ENCODE measurements at places on chromosomes 11 and 22.

- no peak for DNase-seq
Observed at GRCh38 chr11:38461751-38462150, 1863.7 kb upstream of the RAG2 start.

DNA sequence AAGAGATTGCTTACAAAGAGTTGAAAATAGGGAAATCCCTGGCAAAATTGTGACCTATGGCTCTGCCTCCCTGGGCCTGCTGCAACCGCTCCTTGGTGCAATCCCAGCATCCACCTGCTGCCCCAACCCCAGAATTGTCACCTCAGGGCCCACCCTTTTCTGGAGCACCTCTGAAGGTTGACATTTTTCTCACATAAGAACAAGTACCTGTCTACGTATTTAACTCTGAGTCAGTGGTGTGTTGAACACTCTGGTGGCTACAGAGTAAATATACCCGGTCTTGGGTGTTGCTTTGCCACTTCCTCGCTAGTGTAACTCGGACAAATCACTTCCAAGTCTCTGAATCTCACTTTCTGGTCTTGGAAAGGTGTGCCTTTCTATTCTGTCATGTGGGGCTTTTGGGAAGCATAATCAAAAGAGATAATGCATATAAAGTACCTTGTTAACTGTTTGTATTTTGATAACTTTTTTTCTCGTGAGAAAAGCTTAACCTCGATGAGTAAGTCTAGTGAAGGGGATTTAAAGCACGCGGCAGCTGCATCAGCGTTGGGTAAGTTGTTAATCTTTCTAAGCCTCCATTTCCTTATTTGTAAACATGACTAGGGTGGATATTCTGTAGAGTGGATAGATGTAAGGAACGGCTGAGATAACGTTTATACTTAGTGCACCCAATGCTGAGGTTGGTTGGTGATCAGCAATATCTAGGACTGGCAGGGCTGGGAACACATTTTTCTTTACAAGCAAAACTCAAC is 881.2 kb downstream of the OPCML start:
- DNase-seq = no peak

DNA sequence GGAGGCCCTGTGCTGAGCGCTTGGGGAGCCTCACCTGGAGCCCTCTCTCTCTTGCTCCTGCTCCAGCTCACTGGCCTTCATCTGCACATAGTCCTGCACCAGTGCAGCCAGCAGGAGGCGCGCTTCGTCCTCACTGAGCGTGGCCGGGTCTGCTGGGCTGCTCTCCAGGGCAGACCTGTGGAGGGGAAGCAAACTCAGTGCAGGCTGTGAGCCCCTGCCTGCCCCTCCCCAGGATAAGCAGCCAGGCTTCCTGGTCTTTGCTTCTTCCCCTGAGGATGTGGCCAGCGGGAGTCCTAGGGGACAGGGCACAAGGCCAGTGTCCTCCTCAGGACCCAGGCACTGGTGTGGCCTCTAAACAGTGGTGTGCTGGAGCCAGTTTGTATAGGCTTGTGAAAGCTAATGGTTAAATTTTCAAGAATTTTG is 2.2 kb downstream of the CALCA start:
- DNase-seq = peak; percentile 23

DNA sequence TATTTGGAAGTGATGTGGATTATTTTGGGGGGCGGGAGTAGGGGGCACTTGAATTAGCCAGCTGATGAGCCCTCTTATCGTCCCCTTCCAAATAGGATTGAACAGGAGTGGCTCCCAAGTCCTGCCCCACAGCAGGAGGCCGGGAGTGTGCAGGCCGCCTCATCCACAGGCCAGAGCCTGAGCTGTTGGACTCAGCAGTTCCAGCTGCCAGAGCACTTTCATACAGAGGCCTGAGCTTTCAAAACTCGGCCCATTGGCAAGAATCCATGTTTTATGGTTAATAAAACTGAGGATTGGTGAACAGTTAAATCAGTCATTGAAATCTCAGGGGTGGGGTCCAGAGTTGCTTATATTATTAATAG is 9.6 kb downstream of the FAM118A start:
- peak; percentile 62 for DNase-seq

GRCh38 chr11:27420722-27421572 is 51.6 kb downstream of the LGR4 start:
- no peak for DNase-seq

DNA sequence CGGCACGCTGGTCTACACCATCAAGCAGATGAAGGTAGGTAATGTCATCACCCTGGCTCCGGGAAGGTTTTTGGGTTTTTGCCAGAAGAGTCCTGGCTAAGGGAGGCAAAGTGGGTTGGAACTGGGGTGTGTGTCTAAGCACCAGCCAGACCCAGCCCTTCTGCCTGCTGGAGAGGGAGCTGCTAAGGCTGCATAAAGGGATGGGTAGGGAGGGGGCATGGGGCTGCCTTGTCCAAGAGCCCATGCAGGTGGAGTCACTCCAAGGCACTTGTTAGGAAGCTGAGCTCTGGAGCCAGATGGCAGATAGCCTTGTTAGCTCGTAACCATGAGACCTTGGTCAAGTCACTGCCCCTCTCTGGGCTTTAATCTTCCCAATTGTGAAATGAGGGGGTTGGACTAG is 48.0 kb downstream of the TIMP3 start:
- DNase-seq = no peak

GRCh38 chr11:16607675-16608644 is 130.5 kb upstream of the C11orf58 start:
- no peak for DNase-seq

- peak; percentile 68 for DNase-seq
Observed at GRCh38 chr22:28072066-28072465, 153.0 kb upstream of the PITPNB start.

- DNase-seq = no peak
Observed at GRCh38 chr22:39449708-39450107, 7.1 kb upstream of the MGAT3 start.

GRCh38 chr11:23013509-23013908 is 153.2 kb upstream of the CCDC179 start:
- DNase-seq = no peak

DNA sequence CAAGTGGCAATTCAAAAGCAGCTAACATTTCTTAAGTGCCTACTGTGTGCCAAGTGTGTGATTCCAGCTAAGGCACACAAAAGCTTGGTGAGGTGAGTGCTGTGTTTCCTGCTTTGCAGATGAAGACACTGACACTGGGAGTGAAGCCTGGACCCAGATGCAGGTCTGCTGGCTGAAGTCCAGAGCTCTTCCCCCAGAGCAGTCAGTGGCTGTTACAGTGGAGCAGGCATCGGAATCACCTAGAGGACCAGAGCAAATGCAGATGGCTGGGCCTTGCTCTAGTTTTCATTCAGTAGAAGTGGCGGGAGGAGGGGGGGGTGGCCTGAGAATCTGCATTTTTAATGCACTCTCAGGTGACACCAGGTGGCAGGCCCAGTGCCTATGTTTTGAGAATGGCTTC is 342.3 kb downstream of the CADM1 start:
- DNase-seq = no peak

Measured in fibroblast of mammary gland (primary cell).